ENCODE measurements at places on chromosomes 3 and 15.

GRCh38 chr15:101675796-101676582 lies 23.8 kb upstream of the TM2D3 start:
- peak; percentile 80 for DNase-seq

DNA sequence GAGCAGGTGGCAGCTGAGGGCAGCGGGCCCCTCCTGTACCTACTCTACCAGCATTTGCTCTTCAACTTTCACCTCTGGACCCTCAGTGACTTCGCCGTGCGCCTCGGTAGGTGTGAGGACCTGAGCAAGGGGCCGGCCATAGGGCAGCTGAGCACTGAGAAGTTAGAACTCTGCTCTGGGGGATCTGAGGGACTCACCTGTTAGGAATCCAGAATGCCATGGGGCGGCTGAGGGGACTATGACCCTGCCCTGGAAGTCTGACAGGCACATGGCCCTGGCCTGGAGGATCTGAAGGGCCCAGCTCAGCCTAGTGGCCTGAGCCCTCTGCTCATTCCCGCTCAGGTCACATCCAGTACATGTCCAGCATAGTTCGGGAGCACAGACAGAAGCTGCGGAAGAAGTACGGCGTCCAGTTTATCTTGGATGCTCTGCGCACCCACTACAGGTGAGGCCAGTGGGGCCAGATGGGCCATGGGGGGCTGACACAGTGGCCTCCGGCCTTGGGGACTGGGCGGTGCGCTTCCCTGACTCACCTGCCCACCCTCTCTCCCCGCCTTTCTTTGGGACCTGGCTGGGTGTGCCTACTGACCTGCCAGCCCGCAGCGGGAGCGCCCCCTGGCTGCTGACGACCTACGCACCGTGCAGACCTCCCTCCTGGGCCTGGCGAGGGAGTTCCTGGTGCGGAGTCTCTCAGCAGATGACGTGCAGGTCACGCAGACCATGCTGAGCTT lies 18.8 kb downstream of the NBEAL2 start:
- DNase-seq = peak; percentile 89

DNA sequence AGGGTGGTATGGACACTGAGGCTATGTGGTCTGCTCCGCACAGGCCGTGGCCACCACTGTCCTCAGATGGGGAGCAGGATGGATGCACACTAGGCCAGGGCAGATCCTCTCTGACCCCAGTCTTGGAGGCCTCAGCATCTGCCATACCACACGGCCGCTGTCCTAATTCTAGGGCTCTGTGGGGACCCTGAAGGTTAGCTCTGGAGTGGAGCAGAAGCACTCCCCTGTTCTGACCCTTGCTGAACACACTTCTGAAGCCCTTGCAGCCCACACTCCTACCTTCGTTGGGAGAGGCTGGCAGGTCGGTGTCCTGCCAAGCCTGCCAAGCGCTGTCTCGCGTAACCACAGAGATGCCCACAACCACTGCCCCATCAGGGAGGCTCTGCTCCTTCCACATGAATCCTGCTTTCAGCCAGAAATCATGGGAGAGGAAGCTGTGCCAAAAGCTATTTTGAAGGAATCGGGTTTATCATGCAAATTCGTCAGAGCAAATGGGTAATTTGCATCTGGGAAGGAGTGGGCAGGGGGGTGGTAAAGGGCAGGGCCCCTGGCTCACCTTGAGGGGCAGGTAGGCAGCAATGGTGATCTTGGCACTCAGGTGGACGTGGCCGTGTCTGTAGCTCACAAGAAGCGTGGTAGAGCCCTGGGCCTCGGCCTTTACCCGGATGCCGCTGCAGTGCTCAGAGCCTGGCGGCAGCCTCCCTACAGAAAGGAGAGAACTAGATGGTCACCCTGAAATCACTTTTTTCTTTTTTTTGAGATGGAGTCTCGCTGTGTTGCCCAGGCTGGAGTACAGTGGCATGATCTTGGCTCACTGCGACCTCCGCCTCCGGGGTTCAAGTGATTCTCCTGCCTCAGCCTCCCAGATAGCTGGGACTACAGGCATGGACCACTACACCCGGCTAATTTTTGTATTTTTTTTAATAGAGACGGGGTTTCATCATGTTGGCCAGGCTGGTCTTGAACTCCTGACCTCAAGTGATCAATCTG lies 54.4 kb downstream of the NUP210 start:
- DNase-seq = no peak

GRCh38 chr3:114770874-114771273 lies 376.2 kb downstream of the ZBTB20 start:
- DNase-seq = no peak

DNA sequence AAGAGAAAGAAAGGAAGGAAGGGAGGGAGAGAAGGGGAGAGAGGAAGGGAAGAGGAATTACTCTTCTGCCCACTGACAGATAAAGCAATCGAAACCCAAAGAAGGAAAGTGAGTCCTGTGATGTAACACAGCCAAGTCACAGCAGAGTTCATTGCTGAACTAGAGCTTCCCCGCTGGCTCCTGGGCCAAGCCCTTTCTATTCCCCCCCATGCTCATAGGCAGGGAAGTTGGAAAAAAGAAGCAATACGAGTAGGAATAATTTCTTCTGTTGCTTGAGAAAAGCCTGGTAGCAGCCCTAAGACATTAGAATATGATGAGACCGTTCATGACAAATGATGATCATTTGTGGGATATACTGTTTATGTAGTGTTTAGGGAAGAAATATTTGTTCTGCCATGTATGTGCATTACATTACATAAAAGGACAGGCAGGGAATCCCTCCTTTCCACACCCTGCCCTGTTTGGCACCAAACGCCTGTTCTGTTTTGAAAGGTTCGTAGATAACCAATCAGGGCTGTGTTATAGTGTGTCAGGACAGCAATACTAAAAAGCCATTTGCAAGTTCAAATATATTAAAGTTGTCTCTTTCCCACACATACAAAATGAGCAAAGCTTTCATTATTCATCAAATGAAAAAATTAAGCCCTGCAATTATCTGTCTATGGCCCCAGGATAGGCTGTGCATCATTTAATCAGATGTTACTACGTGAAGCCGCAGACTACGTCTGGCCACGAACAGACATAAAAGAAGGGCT lies 111.0 kb upstream of the TRPM1 start:
- no peak for DNase-seq

GRCh38 chr3:4824926-4825325 lies 154.3 kb upstream of the BHLHE40 start:
- no peak for DNase-seq

DNA sequence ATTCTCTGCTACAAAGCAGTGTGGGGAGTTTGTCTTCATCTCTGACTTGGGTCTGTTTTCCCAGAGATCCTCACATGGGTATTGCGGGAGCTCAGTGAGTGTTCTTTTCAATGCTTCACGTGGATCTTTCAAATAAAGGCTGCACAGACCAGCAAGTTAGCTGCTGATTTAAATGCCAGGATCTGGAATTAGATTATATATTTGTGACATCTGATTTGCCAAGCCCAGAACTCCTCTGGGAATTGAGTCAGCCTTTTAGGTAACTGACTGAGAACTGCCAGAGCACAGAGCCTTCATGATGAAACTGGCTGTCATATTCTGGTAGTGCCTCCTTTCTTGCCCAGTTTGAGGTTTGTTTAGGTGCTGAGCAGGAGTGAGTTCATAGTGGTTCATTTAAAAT lies 14.7 kb downstream of the EDEM1 start:
- no peak for DNase-seq

- DNase-seq = no peak
Measured at GRCh38 chr15:59812250-59812870, 123.2 kb upstream of the BNIP2 start.

DNA sequence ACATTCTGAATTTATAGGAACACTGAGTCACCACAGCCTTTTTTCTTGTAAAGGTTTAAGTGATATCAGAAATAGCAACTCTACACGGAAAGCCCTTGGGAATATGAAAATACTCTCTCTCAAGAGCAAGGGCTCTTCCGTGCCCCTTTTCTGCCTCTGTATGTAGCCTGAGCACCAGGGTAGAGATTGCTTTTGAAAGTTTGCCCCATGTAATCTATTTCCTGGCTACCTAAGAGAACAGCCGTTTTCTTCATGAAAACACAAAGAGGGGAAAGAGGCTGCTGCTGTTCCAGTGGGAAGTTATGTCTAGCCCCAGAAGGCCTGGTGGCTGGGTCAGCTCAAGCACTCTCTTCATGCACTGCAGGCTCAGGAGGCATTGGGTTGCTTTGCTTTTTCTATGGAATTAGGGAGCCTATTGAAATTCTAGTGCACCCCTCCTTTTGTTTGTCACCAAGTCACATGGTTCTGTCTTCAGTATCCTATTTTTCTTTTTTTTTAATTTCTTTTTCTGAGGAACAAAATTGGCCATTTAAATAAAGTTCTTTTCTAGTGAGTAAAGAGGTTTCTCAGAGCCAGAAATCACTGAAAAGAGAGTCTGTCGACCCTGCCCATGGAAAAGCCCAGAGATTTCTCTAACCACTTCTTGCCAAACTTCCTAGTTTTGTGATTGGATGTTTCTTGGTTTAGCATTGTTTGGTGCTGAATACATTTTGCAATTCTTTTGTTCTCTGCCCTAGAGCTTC lies 39.5 kb downstream of the TIGIT start:
- DNase-seq = peak; percentile 77

GRCh38 chr3:8595695-8596115 lies 48.9 kb downstream of the SSUH2 start:
- DNase-seq = peak; percentile 92

DNA sequence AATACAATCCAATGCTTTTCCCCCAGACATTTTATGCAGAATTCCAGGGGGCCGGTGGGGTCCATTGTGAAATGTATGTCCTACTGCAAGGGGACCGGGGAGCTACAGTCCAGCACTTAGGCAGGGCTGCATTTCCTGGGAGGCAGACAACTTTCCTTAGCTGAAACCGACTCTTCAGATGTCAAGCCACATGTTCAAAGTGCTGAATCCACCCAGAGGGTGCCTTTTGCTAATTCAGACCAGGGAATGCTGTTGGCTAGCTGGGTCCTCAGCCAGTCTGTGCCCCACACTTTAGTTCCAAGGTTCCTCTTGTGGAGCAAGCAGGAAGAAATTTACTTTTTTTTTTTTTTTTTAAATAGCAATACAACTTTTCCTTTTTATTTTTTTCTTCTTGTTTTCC lies 219.5 kb upstream of the LRTM1 start:
- DNase-seq = no peak

GRCh38 chr3:49316696-49317457 lies 23.0 kb downstream of the USP4 start:
- peak; percentile 89 for DNase-seq

- peak; percentile 44 for DNase-seq
Measured at GRCh38 chr3:40387001-40387894, at the start of gene ENTPD3. TSS of gene ENTPD3 (plus strand) at chr3:40387184. CDS start at chr3:40388058, 874 bp downstream.

DNA sequence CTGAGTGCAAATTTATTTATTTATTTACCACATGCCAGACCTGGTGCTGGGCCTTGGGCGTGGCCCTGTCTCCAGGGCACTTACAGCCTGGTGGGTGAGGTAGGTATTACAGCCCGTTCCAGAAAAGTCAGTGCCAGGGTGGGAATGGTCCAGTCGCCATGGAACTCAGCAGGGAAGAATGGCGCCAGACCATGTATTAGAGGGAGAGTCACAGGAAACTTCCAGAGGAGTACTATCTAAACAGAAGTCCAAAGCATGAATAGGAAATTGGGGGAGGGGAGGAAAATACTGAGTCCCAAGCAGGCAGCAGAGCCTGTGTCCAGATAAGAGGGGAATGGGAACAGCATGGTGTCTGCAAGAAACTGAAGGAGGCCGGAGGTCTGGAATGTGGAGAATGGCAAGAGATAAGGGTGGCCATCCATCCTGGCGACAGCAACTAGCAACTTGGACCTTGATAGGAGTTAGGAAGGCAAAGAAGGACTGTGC lies 27.0 kb downstream of the SH3BP5 start:
- DNase-seq = no peak

DNA sequence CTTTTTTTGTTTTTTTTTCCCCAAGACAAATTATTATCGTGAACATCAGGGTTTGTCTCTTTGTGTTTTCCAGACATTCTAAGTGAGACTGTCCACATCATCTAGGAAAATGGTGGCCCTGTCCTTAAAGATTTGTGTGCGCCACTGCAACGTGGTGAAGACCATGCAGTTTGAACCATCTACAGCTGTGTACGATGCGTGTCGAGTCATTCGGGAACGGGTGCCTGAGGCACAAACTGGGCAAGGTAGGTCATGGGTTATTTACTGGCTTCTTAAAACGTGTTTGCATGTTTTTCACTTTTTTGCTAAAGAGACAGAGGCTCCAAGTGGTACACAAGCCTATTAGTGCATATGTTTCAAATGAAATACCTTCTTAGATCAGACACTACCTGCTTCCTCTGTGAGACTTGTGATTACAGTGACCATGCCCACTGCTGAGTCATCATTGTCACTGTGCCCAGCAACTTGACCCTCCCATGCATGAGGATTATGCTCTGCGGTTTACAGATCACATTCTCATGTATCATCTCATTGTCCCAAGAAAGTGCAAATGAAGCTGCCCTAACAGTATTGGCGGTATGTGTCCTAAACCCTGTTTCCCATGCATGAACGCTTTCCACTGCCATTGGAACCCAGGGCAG lies 395.2 kb upstream of the TPM1 start:
- DNase-seq = no peak

GRCh38 chr3:196962108-196962929 lies 6.3 kb downstream of the PIGZ start:
- no peak for DNase-seq

DNA sequence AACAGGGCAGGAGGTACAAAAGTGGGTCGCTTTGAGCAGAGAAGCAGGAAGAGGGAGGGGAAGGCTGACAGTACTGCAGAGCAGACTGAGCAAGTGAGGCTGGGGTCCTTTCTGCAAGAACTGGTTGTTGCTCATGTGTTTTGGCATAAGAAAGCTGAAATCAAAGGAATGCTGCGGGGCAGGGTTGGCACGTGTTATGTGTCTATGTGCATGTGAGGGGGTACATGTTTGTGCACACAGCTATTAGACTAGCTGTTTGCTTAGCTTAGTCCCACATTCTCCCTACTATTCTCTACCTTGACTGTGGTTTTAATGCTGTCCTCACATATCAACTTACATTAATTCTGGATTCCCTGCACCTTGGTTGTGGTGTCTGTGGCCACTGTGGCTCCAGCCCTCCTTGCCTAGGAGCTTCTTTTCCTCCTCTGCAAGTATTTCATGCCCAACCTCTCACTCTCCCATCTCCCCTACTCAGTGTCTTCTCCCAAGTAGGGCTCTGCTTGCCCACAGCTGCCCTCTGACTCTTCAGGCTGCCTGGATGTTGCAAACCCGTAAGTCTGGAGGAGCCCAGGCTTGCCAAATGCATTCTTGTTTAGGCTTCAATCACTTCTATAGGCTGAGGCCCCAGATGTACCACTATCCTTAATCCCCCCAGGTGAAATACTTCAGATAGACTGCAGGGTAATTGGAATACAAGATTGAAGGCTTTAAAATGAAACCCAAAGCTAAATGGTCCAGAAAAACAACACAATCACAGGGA lies 4.8 kb downstream of the TAGLN3 start:
- DNase-seq = no peak

- DNase-seq = no peak
Measured at GRCh38 chr3:73955494-73956070, 330.8 kb upstream of the PDZRN3 start.

- no peak for DNase-seq
Measured at GRCh38 chr15:99082798-99083197, 22.1 kb upstream of the SYNM start.

GRCh38 chr3:35263477-35263876 lies 375.8 kb upstream of the ARPP21 start:
- no peak for DNase-seq

All from posterior cingulate gyrus (tissue), 11 donors.